Caco-2 (cell line): ENCODE measurements at places on chromosomes 3 and 15.

- no peaks in the 10 kb centered on the region for H3K27me3 ChIP-seq
- H3K4me3 ChIP-seq = no peak overlapping the region
- peaks cover 8% of the 10 kb centered on the region for H3K4me1 ChIP-seq
- peak; percentile 47 for DNase-seq
- H3K27ac ChIP-seq = no peak overlapping the region
These were observed 11.9 kb downstream of the STT3B start for GRCh38 chr3:31544634-31545033.

DNA sequence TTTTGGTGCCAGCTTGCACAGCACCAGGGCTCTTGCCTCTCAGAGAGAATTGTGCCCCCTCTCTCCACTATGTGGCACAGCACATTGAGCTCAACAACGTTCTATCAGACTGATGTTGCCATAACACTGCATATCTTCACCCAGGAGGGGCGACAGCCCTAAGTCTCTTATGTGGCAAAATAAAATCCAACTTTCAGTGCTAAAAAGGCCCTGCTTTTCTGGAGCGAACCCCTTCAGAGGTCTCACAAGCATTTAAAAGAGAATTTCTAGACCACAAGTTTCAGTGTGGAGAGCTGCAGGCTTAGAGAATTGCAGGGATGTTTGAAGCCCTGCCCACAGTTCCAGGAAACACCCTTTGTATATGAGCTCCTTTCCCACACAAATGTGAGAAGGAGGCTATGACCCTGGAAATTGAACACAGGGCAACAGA is 85.5 kb downstream of the LIPC start:
- H3K36me3 ChIP-seq = no peaks in the 10 kb centered on the region; the same call in 1 of the 2 replicates
- H3K27me3 ChIP-seq = no peaks in the 10 kb centered on the region
- no peak overlapping the region for H3K27ac ChIP-seq
- H3K4me1 ChIP-seq = peaks cover 28% of the 10 kb centered on the region
- DNase-seq = no peak
- no peak overlapping the region for H3K4me3 ChIP-seq

- no peak overlapping the region for H3K4me3 ChIP-seq
- H3K27ac ChIP-seq = no peak overlapping the region
- no peak for DNase-seq
- no peaks in the 10 kb centered on the region for H3K4me1 ChIP-seq
- H3K27me3 ChIP-seq = no peaks in the 10 kb centered on the region
These were observed 48.1 kb downstream of the DPPA2 start for GRCh38 chr3:109268181-109268580.

DNA sequence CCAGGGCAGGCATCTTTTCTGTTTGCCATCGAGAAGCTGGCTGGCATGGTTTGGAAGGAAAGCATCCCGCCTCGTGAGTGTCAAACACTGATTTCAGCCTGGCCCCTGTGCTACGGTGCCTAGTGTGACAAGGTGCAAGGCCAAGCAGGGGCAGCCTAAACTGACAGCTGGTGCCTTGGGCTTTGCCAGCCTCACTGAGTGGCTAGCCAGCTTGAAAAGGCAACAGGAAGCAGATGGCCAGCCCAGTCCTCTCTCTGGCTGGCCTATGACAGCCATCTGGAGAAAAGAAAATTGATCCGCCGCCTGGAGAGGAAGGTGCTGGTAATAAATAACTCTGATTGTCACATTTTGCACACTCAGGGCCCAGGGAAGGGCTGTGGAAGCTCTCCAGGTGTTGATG is 52.2 kb downstream of the C3orf85 start:
- H3K4me3 ChIP-seq = no peak overlapping the region
- H3K27me3 ChIP-seq = no peaks in the 10 kb centered on the region
- no peak for DNase-seq
- H3K4me1 ChIP-seq = no peaks in the 10 kb centered on the region
- H3K36me3 ChIP-seq = no peaks in the 10 kb centered on the region
- no peak overlapping the region for H3K27ac ChIP-seq

- H3K27ac ChIP-seq = peak overlapping the region; percentile 97
- H3K27me3 ChIP-seq = no peaks in the 10 kb centered on the region
- no peaks in the 10 kb centered on the region for H3K36me3 ChIP-seq
- DNase-seq = no peak
- H3K4me1 ChIP-seq = 0 out of 2 replicates have a peak, but pooled peaks cover 8% of the 10 kb centered on the region
- peak overlapping the region; percentile 65 for H3K4me3 ChIP-seq
These were observed 876 bp downstream of the PLSCR1 start for GRCh38 chr3:146543461-146544001.

- no peaks in the 10 kb centered on the region for H3K27me3 ChIP-seq
- DNase-seq = no peak
- H3K36me3 ChIP-seq = no peaks in the 10 kb centered on the region; the same call in 1 of the 2 replicates
- H3K4me1 ChIP-seq = no peaks in the 10 kb centered on the region
These were observed 8.4 kb upstream of the GP5 start for GRCh38 chr3:194407423-194407822.

DNA sequence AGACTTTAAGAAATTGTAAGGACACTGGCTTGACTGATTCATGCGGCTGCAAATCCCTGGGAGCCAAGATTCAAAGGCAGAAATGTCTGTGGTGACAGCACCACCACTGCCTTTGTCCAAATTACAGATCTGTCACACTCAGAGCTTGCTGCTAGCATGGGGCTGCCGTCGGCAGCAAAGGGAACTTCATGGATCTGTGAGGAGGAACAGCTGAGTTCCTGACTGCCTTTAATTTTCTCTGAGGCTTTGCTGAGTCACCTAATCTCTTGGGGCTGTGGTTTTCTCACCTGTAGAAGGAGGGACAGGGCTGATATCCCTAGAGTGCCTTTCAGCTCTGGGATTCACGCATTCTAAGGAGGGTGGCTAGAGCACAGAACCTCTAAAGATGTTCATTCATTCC is 4.1 kb upstream of the PAK6 start:
- no peaks in the 10 kb centered on the region; the same call in 1 of the 2 replicates for H3K36me3 ChIP-seq
- no peaks in the 10 kb centered on the region for H3K27me3 ChIP-seq
- H3K4me1 ChIP-seq = peaks cover 9% of the 10 kb centered on the region
- H3K27ac ChIP-seq = no peak overlapping the region

DNA sequence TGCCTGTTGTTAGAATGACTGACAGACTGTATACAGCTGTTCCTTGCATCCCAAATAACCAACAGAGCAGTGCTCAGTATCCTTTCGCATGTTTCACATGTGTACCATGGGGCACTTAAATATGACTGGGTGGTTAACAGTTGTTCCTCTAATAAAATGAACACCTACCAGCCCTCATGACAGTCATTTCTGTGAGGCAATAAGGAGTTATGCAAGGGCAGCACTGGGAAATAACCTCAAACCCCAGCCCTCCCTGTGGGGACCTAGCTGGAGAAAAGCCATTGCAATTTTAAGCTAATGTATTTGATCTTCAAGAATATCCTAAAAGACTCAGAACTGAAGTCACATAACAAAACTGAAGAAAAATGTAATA is 7.3 kb downstream of the RFT1 start:
- no peak overlapping the region for H3K27ac ChIP-seq
- DNase-seq = no peak
- H3K4me3 ChIP-seq = no peak overlapping the region
- H3K27me3 ChIP-seq = no peaks in the 10 kb centered on the region

DNA sequence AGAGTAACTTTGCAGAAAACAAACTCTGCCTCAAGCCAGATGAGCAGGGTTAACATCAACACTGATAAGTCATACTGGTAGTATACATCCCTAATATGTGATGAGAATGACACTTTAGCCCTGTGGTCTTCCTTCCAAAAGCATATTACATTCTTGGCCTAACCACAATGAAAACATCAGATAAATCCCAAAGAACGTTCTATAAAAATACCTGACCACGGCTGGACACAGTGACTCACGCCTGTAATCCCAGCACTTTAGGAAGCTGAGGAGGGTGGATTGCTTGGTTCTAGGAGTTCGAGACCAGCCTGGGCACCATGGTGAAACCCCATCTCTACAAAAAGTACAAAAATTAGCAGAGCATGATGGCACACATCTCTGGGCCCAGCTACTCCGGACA is 4.7 kb downstream of the TMCC1 start:
- H3K36me3 ChIP-seq = no peaks in the 10 kb centered on the region
- H3K27me3 ChIP-seq = no peaks in the 10 kb centered on the region
- no peak overlapping the region for H3K4me3 ChIP-seq
- H3K4me1 ChIP-seq = peaks cover 14% of the 10 kb centered on the region

GRCh38 chr3:21718161-21718765 is 32.7 kb downstream of the ZNF385D start:
- no peak overlapping the region for H3K27ac ChIP-seq
- no peak for DNase-seq
- no peak overlapping the region for H3K4me3 ChIP-seq
- no peaks in the 10 kb centered on the region for H3K27me3 ChIP-seq
- no peaks in the 10 kb centered on the region for H3K4me1 ChIP-seq
- H3K36me3 ChIP-seq = no peaks in the 10 kb centered on the region

- no peaks in the 10 kb centered on the region for H3K36me3 ChIP-seq
- DNase-seq = no peak
- no peaks in the 10 kb centered on the region; the same call in 1 of the 2 replicates for H3K27me3 ChIP-seq
- H3K27ac ChIP-seq = no peak overlapping the region
- H3K4me1 ChIP-seq = no peaks in the 10 kb centered on the region
These were observed 337.7 kb upstream of the AGTR1 start for GRCh38 chr3:148360051-148360450.

DNA sequence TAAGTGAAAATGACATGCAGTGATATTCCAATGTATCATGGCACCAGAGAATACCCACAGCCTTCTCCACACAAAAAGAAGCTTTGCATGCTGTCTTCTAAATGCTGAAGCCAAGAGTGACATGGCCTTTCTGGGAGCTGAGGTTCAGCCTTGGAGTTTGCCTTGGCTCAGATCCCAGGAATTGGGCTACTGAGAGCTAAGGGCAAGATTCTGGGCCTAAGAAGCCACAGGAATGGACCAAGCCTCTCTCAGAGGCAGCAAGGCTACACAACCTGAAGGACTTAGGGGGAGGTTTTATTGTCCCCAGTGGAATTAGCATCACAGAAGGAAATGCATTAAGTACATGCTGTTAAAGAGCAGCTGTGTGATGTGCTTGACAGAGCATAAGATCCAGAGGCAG is 1078.5 kb downstream of the TUSC7 start:
- H3K27ac ChIP-seq = no peak overlapping the region
- no peaks in the 10 kb centered on the region for H3K4me1 ChIP-seq
- H3K36me3 ChIP-seq = no peaks in the 10 kb centered on the region
- no peak for DNase-seq

- no peaks in the 10 kb centered on the region for H3K27me3 ChIP-seq
- H3K36me3 ChIP-seq = no peaks in the 10 kb centered on the region; the same call in 1 of the 2 replicates
- no peak overlapping the region for H3K27ac ChIP-seq
- DNase-seq = no peak
These were observed 28.3 kb downstream of the TSEN2 start for GRCh38 chr3:12512534-12513118.

GRCh38 chr3:155229086-155229485 is 64.4 kb downstream of the STRIT1 start:
- H3K4me1 ChIP-seq = no peaks in the 10 kb centered on the region
- no peak overlapping the region for H3K4me3 ChIP-seq
- no peak overlapping the region for H3K27ac ChIP-seq
- no peaks in the 10 kb centered on the region for H3K27me3 ChIP-seq
- no peak for DNase-seq

DNA sequence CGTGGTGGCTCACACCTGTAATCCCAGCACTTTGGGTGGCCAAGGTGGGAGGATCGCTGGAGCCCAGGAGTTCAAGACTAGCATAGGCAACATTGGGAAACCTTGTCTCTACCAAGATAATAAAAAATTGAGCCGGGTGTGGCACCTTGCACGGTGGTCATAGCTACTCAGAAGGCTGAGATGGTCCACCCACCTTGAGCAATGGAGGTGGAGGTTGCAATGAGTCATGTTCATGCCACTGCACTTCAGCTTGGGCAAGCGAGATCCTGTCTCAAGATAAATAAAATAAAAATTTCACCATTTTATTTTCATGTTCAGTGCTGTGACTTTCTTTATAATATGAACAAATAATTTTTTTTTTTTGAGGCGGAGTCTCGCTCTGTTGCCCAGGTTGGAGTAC is 12.5 kb downstream of the MAPK6 start:
- no peak for DNase-seq
- no peaks in the 10 kb centered on the region for H3K36me3 ChIP-seq
- H3K4me3 ChIP-seq = no peak overlapping the region
- no peaks in the 10 kb centered on the region for H3K4me1 ChIP-seq
- H3K27me3 ChIP-seq = no peaks in the 10 kb centered on the region
- H3K27ac ChIP-seq = no peak overlapping the region

DNA sequence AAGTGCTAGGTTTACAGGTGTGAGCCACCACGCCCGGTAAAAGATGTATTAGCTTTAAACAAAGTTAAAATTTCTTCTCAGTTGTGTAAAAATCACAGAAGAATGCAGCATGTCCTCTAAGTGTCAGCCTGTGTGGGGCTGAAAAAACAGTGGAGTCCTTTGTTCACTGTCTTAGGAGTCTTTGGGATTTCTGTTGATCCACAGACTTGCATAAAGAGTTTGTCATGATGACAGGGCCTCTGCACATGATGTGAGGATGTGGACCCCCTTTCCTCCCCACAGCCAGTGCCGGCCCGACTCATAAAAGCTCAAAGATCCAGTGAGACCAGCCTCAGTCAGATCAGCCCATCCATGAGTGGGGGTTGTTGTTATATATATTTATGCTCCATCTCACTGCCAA is 49.0 kb upstream of the GOLGA8J start:
- DNase-seq = no peak
- no peak overlapping the region for H3K27ac ChIP-seq
- no peak overlapping the region for H3K4me3 ChIP-seq
- no peaks in the 10 kb centered on the region for H3K27me3 ChIP-seq

GRCh38 chr3:38519651-38520050 is 23.5 kb downstream of the EXOG start:
- H3K4me3 ChIP-seq = no peak overlapping the region
- DNase-seq = no peak
- H3K27me3 ChIP-seq = no peaks in the 10 kb centered on the region
- H3K27ac ChIP-seq = no peak overlapping the region
- H3K4me1 ChIP-seq = no peaks in the 10 kb centered on the region
- no peaks in the 10 kb centered on the region; the same call in 1 of the 2 replicates for H3K36me3 ChIP-seq

GRCh38 chr15:74228723-74229081 is 7.4 kb upstream of the CCDC33 start:
- H3K4me1 ChIP-seq = no peaks in the 10 kb centered on the region
- H3K4me3 ChIP-seq = no peak overlapping the region
- no peak for DNase-seq
- no peaks in the 10 kb centered on the region for H3K27me3 ChIP-seq
- no peaks in the 10 kb centered on the region for H3K36me3 ChIP-seq

DNA sequence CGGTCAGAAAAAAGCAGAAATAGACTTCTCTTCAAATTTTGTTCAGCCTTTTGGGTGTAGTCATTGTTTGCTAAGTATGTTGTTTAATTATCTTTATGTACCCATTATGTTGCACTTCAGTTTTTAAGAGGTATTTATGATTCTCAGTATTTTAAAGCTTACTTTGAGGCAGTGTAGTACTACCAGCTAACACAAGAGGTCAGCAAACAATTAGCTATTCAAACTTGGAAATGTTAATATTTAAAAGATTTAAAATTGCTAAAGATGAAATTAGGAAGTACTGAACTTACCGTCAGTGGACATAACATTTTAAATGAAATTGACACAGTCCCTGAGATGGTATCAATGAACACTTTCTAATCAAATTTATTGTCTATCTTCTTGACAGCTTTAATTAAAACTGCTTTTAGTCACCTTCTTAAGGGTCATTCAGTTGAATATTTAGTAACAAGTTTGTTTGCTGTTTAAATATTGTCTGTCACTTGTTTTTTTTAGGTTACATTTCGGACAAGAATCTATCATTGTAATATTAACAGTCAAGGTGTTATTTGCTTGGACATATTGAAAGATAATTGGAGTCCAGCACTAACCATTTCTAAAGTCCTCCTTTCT is 28.1 kb downstream of the NKIRAS1 start:
- H3K4me1 ChIP-seq = no peaks in the 10 kb centered on the region
- no peak overlapping the region for H3K27ac ChIP-seq
- no peaks in the 10 kb centered on the region; the same call in 1 of the 2 replicates for H3K36me3 ChIP-seq
